OCI-LY7 (cell line): ENCODE measurements at places on chromosomes 2 and 18.

DNA sequence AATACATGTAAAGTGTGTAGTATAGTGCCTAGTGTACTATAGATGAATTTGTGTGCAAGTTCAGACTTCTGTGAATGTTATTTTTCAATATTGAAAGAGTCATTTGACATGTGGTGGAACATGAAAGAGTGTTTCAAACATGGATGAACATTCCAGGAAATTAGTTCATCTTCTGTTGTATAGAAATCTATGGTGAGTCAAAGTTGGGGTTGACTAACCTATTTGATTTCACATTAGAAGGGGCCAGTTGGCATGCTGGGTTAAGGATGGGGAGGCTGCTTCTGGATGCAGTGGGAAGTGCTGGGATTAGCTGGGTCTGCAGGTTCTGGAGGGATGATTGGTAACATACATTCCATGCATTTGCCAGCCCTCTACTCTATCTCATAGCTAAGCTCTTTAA is 50.6 kb downstream of the LYPD6B start:
- no peak for DNase-seq

DNA sequence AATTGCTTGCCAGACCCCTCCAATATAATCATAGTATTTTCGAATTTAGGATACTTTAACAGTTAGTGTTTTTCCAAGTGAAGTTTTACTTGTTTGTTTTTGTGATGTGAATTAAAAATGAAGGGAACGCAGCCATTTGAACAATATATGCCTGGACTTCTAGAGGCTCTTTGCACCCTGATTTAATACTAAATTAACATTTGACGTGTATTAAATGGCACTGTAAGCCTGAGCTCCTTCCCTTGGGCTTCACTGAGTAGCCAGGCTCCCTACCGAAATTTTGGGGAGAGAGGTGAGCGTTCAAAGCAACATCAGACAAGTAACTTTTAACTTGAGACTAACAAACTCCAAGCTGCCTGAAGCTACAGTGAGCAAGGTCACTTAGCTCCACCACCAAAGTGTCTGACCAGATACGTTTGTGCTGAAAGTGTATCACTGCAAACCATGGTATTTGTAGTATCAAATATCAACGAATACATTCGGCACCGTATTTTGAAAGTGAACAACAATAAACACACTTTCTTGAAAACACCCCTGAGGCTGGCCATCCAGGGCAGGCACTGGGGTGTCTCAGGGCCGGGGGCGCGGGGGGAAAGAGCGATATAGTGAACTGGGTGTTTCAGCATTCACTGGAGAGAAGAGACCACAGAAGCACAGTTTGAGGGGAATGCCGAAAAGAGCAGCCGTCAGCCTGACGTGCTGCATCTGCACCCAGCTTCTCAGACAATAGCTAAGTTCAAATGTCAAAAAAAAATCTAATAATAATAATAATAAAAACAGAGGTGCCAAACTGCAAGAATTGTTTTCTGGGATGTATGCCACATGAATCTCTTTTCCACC is 7.7 kb upstream of the POU3F3 start:
- DNase-seq, result no peak

- no peak for DNase-seq
Observed at GRCh38 chr18:55869556-55870501, 281.8 kb upstream of the TCF4 start.

GRCh38 chr2:156182132-156182531 is 150.4 kb downstream of the NR4A2 start:
- DNase-seq, result no peak

- no peak for DNase-seq
Observed at GRCh38 chr2:41827354-41827971, 220.4 kb upstream of the PKDCC start.

- DNase-seq, result no peak
Observed at GRCh38 chr2:168697668-168698121, 104.7 kb upstream of the NOSTRIN start.

- no peak for DNase-seq
Observed at GRCh38 chr2:160345071-160345764, 145.1 kb upstream of the ITGB6 start.

GRCh38 chr2:132280912-132281311 is 119.2 kb upstream of the ANKRD30BL start:
- DNase-seq, result no peak

GRCh38 chr2:40316620-40317019 is 135.3 kb downstream of the SLC8A1 start:
- DNase-seq, result no peak
